ENCODE measurements at places on chromosomes 6 and 20. TPM values are rescaled to one million over a fixed set of nuclear protein-coding genes. Genes with fewer than 3 reads are reported as not detected.

SIRPG gene
- 211 TPM for polyA plus RNA-seq

ARMC2 gene
- polyA plus RNA-seq, result 3.3 TPM

DNA sequence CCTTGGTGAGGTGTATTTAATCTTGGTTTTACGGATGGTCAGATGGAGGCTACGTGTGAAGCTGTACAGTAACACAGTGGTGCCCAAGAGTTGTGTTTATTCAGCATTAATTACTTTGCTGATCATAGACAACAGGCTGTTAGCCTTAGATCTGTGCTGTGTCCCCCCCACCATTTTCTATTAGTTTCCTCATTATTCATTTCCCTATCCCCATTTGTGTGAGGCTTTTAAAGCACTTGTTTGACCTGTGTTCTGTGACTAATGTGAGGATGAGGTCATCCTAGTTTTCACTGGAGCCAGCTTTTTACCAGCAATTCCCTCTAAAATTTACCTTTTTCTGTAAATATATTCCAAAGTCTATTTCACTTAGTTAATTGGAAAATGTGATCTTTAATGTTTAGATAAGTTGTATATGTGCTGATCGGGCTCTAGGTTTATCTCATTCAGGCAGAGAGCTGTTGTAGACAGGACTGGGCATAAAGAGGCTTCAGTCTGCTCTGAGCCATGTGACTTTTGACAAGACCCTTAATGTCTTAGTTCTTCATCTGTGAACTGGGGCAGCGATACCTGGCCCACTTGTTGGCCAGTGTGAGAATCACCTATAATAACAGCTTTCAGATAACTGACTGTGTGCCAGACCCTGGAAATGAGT lies 8.4 kb downstream of the MAPRE1 start:
- DNase-seq, result no peak

- no peak for DNase-seq
Measured at GRCh38 chr6:41355952-41356351, 20.5 kb downstream of the NCR2 start.

Measured in CD4-positive, alpha-beta memory T cell (primary cell).